ENCODE measurements at places on chromosomes 12 and 14.

GRCh38 chr12:95459310-95459709 lies 14.6 kb upstream of the METAP2 start:
- no peak for DNase-seq

DNA sequence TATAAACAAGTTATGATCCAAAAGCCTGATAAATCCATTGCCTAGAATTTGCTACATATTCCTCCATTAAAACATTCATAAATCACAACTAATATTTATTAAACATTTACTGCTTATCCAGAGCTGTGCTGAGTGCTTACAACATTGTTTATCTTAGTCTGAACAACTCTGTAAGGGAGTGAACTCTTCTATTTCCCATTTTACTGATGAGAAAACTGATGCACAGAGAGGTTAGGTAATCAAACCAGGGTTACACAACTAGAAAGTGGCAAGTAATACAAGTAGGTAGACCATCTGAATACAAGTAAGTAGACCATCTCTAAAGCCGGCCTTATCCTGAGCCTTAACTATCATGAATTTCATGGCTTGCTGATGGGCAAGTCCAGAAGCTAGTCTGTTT lies 39.5 kb downstream of the WASHC3 start:
- DNase-seq: no peak

- peak; percentile 82 for DNase-seq
These were observed 8.5 kb downstream of the SLC38A1 start for GRCh38 chr12:46260124-46260912.

- DNase-seq: no peak
These were observed 31.8 kb downstream of the SLC8B1 start for GRCh38 chr12:113302886-113303640.

GRCh38 chr14:50232276-50232642 lies 881 bp upstream of the SOS2 start:
- DNase-seq: no peak

DNA sequence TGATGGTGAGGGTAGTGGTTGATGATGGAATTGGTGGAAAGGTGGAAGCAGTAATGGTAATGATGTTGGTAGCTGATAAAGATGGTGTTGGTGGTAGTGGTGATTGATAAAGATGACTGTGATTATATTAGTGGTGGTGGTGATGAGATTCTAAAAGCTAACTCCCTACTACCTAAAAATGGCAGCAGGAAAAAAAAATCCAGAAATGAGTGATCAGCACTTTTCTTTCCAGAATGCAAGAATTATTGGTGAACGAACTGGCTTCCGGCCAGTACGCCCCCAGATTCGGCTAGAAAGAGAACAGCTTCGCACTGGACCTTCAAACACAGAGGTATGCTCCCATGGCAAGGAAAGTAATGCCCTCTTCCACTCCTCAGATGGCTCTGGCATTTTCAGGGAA lies 19.3 kb downstream of the DAO start:
- no peak for DNase-seq

DNA sequence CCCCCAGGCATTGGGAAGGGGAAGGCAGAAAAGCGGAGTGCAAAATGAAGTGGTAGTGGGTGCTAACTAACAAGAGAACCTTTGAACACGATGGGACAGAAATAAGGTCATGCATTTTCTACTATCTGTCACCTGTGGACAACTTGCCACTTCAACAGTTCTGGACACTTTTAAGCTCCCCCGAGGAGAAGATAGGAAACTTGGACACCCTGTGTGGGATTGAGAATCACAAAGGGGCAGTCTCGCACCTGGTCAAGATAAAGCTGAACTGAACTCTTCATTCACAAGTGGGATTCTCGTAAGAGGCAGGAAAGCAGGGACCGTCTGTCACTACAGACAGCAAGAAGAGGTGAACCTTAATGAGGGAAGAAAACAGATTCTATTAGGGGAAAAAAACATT lies 51.6 kb downstream of the EIF2S3B start:
- no peak for DNase-seq

GRCh38 chr14:57659052-57659451 lies 165.4 kb upstream of the CCDC198 start:
- DNase-seq: no peak

GRCh38 chr14:67459336-67459735 lies 29.2 kb downstream of the TMEM229B start:
- no peak for DNase-seq

DNA sequence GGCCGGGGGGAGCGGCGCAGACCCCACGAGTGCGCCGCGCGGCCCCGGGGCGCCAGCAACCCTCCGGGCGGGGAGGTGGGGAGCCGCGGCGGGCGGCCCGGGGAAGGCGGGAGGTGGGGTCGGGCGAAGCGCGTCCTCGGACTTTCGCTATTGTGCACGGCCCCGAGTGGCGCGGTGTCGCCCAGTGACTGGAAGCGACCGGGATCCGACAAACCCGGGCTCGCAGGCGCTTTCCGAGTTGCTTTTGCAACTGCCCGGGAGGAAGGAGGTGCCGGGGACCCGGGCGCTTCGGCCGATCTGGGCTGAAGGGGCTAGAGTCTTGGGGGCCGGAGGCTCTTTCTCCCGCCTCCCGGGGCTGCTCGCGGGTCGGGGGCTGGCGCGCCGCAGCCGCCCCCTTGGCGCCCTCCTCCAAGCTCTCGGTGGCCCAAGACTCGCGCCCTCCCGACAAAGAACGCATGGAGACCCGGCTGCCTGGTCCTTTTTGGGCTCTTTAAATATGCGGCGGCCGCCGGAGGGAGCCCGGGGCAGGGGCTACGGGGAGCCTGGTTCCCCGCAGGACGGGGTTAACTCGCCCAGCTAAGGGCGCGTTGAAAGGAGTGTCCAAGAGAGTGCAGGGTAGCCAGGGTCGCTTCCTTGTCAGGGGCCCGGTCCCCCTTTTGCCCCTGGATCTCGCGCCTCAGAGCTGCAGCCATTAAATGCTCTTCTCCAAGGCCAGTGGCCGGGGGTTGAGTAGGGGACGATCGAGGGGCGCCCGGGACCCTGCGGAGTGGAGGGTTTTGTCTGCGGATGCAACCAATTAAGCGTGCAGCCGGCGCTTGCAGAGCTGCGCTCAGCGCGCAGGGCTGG lies 1.4 kb downstream of the HMGA2 start:
- DNase-seq: no peak

- DNase-seq: no peak
These were observed 67.1 kb downstream of the CRACR2A start for GRCh38 chr12:3685830-3686229.

GRCh38 chr12:132315507-132315906 lies 13.9 kb downstream of the GALNT9 start:
- no peak for DNase-seq

GRCh38 chr12:18165889-18166288 lies 75.9 kb upstream of the RERGL start:
- DNase-seq: no peak

- DNase-seq: no peak
These were observed 1006.2 kb upstream of the FLRT2 start for GRCh38 chr14:84523746-84524145.

DNA sequence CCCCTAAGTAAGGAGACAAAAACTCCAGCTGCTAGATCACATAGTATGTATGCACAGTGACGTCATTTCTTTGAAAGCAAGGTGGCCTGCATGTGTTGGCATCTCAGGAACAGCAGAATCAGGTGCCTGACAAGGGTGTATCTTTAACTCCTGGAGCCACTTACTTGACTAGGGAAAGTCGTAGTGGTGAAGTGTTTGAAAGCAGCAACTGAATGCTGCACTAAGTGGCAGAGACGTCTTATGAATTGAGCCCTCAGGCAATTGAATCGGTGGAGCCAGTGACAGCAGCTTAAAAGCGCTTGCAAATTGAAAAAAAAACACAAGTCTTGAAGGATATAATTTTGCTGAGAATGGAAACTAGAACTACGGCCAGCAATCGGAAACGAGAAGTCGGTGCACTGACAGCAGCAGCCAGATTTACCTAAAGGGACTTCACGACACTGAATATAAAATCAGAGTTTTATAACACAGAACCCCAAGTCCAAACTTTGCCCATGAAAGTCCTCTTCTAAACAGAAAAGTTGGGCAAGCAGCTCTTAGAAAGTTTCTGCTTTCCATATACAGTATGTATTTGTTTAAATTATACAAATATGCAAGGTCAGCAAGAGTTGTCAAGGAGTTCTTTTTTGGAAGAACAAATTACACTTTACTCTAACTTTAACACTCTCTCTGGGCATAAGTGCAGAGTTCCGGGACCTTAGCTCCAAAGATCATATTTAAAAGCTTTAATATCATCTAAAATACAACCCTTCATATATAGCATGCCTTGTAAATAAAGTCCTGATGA lies 1.1 kb downstream of the IGF1 start:
- no peak for DNase-seq

DNA sequence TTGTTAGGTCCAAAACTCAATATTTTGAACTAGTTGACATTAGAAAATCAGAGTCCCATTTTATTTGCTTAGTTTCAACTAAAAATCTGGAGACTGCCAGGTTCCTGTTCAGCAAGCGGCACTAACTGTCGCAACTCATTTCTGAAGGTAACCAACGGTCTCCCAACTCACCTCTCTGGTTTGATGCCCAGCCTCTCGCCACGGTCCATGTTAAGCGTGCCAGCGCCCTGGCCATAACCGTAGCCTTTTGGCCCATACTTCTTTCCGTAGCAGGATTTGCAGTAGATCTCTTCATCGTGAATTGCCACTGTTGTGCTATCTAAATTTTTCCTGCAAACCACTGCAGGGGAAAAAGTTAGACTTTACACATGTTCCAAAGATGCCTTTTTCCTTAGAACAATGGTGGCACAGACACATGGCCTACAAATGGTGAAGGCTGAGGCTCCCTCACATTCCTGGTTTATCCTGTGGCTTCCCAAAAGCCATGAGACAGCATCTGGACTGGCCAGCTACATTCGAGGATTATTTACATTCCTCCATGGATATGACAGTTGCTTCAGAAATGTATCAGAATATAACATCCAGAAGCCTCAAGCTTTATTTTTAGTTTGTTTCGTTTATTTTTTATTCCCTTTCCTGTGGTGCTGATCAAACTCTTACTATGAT lies 15.7 kb downstream of the CSRP2 start:
- peak; percentile 95 for DNase-seq

- DNase-seq: no peak
These were observed 39.4 kb upstream of the BTG1 start for GRCh38 chr12:92185052-92185451.

DNA sequence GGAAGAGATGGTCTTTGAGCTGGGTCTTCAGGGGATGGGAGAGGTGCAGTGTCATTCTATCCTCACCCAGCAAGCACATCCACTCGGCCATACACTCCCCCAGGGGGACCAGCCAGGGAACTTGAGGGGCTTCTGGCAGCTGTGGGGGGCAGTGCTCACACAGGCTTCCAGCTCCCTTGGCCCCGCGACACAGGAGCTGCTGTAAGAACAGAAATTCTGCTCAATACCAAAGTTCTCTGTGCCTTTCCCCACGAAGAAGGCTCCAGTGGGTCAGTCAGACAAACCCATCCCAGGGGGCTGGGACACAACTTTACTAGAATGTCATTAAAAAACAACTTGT lies 289.1 kb upstream of the RTL1 start:
- DNase-seq: no peak

DNA sequence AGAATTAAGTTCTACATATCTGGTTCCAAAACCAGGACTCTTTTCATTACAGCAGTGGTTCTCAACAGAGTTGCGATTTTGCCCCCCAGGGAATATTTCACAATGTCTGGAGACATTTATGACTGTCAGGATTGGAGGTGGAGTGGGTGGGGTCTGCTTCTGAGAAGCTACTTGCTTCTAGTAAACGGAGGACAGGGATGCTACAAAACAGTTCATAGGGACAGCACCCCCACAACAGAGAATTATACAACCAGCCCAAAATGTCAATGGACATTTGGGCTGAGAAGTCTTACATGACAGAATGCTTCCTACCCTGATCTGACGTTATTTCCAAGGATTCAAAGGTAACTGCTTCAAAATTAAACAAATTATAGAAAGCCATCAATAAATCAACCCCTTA lies 739 bp upstream of the SPATA7 start:
- DNase-seq: peak; percentile 2

GRCh38 chr12:59134750-59135149 lies 214.4 kb upstream of the LRIG3 start:
- no peak for DNase-seq

- DNase-seq: no peak
These were observed 7.3 kb downstream of the ITGA7 start for GRCh38 chr12:55700255-55701018.

DNA sequence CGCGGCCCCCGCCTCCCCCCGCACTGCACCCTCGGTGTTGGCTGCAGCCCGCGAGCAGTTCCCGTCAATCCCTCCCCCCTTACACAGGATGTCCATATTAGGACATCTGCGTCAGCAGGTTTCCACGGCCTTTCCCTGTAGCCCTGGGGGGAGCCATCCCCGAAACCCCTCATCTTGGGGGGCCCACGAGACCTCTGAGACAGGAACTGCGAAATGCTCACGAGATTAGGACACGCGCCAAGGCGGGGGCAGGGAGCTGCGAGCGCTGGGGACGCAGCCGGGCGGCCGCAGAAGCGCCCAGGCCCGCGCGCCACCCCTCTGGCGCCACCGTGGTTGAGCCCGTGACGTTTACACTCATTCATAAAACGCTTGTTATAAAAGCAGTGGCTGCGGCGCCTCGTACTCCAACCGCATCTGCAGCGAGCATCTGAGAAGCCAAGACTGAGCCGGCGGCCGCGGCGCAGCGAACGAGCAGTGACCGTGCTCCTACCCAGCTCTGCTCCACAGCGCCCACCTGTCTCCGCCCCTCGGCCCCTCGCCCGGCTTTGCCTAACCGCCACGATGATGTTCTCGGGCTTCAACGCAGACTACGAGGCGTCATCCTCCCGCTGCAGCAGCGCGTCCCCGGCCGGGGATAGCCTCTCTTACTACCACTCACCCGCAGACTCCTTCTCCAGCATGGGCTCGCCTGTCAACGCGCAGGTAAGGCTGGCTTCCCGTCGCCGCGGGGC lies at the start of gene FOS:
FOS (plus strand) TSS at position 407 of the 731 bp plus-strand sequence; CDS start at position 562, 155 bp downstream.
- DNase-seq: peak; percentile 96

- no peak for DNase-seq
These were observed 16.4 kb upstream of the MIA2 start for GRCh38 chr14:39217214-39217879.

DNA sequence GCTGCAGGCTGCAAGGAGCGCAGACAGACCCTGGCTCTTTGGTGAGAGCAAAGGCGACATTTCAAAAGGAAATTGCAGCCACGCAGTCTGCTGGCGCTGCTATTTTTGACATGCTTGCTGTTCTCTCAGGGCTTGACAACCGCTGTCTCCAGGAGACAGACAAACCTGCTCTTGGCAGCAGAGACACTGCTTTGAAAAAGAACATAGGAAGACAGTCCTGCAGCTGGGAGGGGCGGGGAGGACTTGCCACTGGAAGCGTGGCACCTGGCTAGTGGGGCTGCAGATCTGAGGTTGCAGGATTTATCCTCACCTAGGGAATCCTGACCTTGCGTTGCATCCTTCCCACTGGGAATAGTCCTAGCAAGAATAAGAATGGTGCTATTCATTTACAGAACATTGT lies 91.8 kb upstream of the KCNA1 start:
- DNase-seq: no peak

- no peak for DNase-seq
These were observed 193.0 kb downstream of the MON2 start for GRCh38 chr12:62659453-62660295.

DNA sequence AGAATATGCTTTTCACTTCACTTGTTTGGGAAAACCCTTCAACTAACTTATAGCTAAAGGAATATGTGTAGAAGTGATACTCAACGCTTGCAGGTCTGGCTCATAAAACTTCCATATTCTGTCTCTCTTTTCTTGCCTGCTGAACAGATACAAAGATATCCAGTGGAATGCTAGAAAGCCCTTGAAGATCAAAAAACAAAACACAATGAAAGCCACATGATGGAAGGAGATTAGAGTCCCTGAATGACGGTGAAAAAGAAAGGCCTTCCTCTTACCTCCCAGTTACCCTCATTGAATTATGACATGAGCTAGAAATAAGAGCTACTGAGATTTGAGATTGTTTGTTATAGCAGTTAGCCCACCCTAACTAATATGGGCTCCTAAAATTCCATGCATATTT lies 28.2 kb upstream of the NELL2 start:
- no peak for DNase-seq
